ENCODE measurements at places on chromosomes 3 and 15.

- H3K36me3 ChIP-seq = no peaks in the 10 kb centered on the region
- no peak for DNase-seq
- H3K4me3 ChIP-seq = no peak overlapping the region
- H3K4me1 ChIP-seq = peaks cover 2% of the 10 kb centered on the region
- H3K27ac ChIP-seq = no peak overlapping the region
- H3K27me3 ChIP-seq = no peaks in the 10 kb centered on the region
Measured at GRCh38 chr3:197734667-197735318, 1.9 kb downstream of the RUBCN start.

- H3K27me3 ChIP-seq = no peaks in the 10 kb centered on the region
- H3K4me3 ChIP-seq = no peak overlapping the region
Measured at GRCh38 chr3:189507856-189508255, 123.3 kb upstream of the TP63 start.

GRCh38 chr3:72271216-72271615 is 486.3 kb upstream of the PROK2 start:
- H3K27me3 ChIP-seq = no peaks in the 10 kb centered on the region
- no peak overlapping the region for H3K4me3 ChIP-seq
- no peak overlapping the region for H3K27ac ChIP-seq
- H3K4me1 ChIP-seq = peaks cover 22% of the 10 kb centered on the region
- H3K36me3 ChIP-seq = no peaks in the 10 kb centered on the region
- peak; percentile 45 for DNase-seq

- H3K27me3 ChIP-seq = no peaks in the 10 kb centered on the region
- H3K36me3 ChIP-seq = no peaks in the 10 kb centered on the region
- no peak overlapping the region for H3K4me3 ChIP-seq
Measured at GRCh38 chr3:139979991-139980390, 45.0 kb downstream of the CLSTN2 start.
